ENCODE measurements at places on chromosomes 11 and 22. TPM values are rescaled to one million over a fixed set of nuclear protein-coding genes. Genes with fewer than 3 reads are reported as not detected.

FOLR3 gene
- 0.27 TPM for polyA plus RNA-seq

CUL5 gene
- 8.8 TPM for polyA plus RNA-seq

CARNS1 gene
- polyA plus RNA-seq = 0.32 TPM

ST14 gene
- not detected for polyA plus RNA-seq

DNA sequence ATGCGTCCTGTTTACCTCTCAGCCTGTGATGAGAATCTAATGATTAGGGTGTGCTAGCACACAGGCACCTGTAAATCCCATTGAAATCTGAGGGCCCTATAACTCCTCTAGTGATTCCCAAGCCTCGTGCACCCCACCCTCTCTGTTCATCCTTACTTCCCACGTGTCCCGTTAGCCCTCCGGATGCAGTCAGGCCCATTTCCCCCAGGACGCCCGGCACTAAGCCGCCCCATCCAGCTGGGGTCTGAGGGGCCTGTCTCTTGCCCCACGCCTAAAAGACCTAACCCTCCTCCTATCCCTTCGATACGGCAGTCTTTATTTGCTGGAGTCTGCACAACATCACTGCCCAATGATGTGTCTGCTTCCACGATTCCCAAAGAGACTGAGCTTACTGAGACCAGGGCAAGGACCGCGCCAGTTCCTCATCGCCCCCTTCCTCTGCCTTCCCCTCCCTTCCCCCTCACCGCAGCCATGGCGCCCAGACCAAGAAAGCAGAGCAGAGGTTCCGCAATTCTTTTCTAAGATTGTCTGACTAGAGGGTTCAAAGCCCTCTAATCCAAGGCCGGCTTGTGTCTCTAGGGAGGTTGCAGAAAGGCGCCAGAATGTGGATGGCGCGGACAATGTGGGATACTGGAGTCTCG, 1.1 kb upstream of the FADS2 start:
- peak overlapping the region; percentile 72 for H3K4me3 ChIP-seq
- H3K27me3 ChIP-seq = no peaks in the 10 kb centered on the region
- peaks cover 11% of the 10 kb centered on the region for H3K4me1 ChIP-seq
- H3K27ac ChIP-seq = peak overlapping the region; percentile 50
- DNase-seq = no peak

GRCh38 chr11:59221441-59221840, 8.7 kb upstream of the MPEG1 start:
- H3K27ac ChIP-seq = peak overlapping the region; percentile 89
- H3K36me3 ChIP-seq = no peaks in the 10 kb centered on the region
- H3K4me3 ChIP-seq = no peak overlapping the region
- peaks cover 29% of the 10 kb centered on the region for H3K4me1 ChIP-seq

DNA sequence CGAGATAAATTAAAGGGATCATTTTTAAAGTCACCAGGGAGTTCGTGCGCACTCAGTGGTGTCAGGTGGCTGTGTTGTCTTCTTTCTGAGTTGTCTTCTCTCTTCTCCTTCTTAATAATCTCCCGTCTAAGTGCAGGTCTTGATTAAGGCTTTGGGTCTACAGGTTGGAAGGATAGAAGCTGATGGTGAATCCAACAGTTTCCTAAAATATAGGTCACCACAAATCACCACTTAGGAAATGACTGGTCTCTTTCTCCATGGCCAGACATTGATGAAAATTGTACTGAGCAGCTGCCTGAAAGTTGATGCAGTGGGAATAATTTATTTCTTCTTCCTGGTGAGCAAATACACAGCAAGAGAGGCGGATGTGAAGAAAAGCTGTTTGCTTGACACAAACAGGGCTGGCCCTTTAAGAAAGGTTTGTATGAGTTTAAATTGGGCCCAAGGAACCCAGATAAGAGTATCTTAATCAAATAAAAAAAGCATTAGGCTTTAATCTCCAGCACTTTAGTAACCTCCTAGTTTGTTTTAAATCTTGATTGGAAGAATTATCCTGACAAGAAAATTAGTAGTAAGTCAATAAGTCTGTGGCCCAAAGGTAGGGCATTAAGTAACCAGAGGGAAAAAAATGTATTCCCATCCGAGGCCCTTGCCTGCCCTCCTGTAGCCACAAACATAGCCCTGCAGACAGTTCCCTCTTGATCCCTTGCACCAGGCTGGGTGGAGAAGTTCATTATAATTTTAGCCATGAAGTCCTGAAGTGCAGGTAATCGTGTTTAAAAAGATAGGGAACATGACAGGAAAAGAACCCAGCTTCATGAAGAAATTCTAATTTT, 245.8 kb downstream of the KIRREL3 start:
- no peaks in the 10 kb centered on the region for H3K27me3 ChIP-seq
- no peak for DNase-seq

DNA sequence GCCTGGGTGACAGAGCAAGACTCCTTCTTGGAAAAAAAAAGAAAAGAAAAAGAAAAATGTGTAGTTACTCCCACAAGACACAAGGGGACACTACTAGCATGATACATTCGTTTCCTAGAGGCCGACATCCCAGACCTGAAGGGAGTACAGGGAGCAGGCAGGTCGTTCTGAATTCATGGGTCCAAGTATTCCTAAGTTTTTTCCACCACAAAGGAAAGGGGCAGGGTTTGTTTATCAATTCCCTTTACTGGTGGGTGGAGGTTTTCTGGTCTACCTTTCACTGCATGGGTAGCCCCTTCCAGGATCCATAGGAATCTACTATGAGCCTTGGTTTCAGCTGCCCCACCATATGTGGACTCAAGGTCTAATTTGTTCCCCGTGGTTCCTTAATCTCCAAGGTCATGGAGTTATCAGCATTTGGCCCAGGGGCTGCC, 11.8 kb downstream of the TIGD3 start:
- H3K27ac ChIP-seq = no peak overlapping the region
- peaks cover 2% of the 10 kb centered on the region for H3K4me1 ChIP-seq
- peak; percentile 86 for DNase-seq
- no peaks in the 10 kb centered on the region for H3K36me3 ChIP-seq
- H3K27me3 ChIP-seq = no peaks in the 10 kb centered on the region
- no peak overlapping the region for H3K4me3 ChIP-seq

DNA sequence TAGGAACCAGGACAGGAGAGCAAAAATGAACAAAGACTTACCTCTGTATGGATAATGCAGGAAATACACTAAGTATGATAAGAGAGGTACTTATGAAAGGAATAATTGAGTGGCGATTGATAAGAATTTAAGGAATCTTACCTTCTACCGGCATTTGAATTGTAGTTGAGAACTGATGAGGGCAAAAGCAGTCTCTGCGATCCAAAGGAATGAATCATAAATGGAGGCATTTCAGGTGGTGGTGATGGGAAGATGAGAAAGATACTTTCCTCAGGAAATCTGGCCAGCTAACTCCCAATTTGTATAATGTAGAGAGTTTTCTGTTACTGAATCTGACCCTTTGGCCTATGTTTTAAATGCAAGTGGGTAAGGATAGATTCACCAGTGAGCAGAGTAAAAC, 71.9 kb upstream of the C11orf87 start:
- no peak overlapping the region for H3K27ac ChIP-seq
- H3K27me3 ChIP-seq = no peaks in the 10 kb centered on the region
- H3K36me3 ChIP-seq = no peaks in the 10 kb centered on the region
- H3K4me1 ChIP-seq = no peaks in the 10 kb centered on the region
- H3K4me3 ChIP-seq = no peak overlapping the region

- peaks cover 2% of the 10 kb centered on the region for H3K4me1 ChIP-seq
- H3K36me3 ChIP-seq = peaks cover under 1% of the 10 kb centered on the region
- no peaks in the 10 kb centered on the region for H3K27me3 ChIP-seq
Observed at GRCh38 chr22:42560781-42561180, 7.0 kb downstream of the SERHL2 start.

DNA sequence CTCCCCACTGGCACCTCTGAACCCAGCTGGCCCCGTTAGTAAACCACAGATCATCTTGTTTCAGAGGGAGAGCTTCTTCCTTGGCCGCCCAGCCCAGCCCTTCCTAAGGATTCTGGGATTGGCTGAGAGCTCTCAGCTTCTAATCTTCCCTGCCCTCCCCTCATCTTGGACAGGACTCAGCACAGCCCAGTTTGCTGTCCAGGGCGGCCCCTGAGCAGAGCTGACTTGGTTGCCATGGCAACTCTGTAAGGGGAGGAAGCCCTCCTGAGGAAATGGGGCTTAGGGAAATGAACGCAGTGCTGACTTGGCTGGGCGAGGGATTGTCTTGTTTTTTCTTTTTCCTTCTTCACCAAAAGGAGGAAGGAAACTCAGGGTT, 4.6 kb downstream of the APOL4 start:
- H3K36me3 ChIP-seq = no peaks in the 10 kb centered on the region
- no peak overlapping the region for H3K4me3 ChIP-seq
- DNase-seq = peak; percentile 70
- H3K27me3 ChIP-seq = no peaks in the 10 kb centered on the region

DNA sequence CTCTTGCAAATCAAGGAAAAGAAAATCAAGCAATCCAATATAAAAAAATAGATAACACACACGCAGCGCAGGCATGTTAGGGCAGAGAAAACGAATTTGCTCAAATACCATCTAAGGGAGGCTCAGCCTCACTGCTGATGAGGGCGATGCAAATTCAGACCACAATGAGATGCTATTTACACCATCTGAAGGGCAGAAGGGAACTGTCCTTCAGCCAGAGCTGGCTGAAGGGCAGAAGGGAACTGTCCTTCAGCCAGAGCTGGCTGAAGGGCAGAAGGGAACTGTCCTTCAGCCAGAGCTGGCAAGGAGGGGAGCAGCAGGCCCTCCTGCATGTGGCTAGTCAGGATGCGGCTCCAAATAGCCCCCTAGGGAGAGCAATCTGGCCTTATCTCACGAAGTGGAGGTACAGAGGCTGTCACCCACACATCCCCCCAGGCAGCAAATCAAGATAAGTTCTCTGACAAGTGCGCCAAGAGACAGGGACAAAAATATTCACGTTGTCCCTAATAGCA, 7.6 kb upstream of the SLC39A13 start:
- no peaks in the 10 kb centered on the region for H3K36me3 ChIP-seq
- DNase-seq = no peak
- H3K27ac ChIP-seq = no peak overlapping the region
- H3K4me3 ChIP-seq = no peak overlapping the region
- H3K4me1 ChIP-seq = peaks cover 8% of the 10 kb centered on the region
- H3K27me3 ChIP-seq = no peaks in the 10 kb centered on the region

DNA sequence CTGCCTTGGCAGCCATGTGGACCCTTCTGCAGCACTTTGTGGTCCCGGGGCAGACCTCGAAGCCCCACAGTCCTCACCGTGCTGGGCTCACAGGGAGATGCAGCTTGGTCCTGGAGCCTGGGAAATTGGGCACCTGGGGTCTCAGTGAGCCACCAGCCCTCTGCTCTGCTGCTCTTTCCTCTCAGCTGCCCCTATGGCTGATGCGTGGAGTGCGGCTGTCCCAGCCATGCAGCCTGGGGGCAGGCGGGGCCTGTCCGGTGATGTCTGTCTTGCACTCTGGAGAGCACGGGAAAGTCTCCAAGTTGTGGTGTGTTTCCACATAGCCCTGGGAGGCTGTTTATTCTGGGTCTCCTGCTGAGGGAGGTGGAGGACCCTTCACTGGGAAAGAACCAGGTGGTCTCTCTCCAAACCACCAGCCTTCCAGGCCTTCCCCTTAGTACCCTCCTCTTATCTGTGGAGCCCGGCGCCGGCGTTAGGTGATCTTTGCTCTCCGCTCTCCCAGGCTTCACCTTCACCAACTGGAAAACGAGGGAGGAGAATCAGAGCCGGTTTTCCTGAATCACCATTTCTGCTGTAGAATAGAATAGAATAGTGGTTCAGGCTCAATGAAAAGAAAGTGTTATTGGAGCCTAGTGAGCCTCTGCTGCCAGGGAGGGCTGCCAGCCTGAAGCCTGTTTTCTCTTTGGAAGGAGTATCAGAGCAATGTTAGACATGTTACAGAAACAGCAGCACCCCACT, 41.2 kb upstream of the GRAMD4 start:
- H3K4me1 ChIP-seq = peaks cover 16% of the 10 kb centered on the region
- peaks cover 11% of the 10 kb centered on the region for H3K27me3 ChIP-seq
- H3K27ac ChIP-seq = no peak overlapping the region
- H3K36me3 ChIP-seq = no peaks in the 10 kb centered on the region

DNA sequence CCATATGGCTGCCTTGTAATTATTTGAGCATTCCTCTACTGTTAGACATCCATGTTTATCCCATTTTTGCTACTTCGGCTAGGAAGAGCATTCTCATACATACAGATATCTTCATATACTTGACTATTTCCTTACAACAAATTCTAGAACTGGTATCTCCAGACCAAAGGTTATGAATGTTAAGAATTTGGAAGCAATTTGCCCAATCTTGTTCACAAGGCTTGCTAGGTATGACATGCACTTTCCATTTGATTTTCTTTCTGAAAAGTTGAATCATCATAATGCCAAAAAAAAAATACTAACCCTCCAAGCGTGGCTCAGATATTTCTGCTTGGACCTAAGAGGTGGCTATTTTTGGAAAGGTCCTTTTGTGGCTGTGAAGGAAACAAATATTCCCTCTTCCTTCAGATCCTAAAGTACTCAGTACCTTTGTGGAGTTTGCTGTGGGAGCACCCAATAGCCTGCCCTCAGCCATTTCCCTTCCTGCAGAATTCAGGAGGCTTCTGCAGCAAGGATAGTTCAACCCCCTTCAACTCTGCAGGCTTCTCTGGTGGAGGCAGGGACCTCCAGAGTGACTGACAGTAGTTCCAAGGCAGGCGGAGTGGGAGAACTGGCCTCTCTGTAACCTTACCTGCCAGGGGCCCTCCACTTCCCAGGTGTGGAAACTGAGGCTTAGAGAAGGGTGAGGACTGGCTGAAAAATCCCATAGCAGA, 22.0 kb upstream of the CPT1A start:
- H3K4me3 ChIP-seq = no peak overlapping the region
- no peak for DNase-seq

DNA sequence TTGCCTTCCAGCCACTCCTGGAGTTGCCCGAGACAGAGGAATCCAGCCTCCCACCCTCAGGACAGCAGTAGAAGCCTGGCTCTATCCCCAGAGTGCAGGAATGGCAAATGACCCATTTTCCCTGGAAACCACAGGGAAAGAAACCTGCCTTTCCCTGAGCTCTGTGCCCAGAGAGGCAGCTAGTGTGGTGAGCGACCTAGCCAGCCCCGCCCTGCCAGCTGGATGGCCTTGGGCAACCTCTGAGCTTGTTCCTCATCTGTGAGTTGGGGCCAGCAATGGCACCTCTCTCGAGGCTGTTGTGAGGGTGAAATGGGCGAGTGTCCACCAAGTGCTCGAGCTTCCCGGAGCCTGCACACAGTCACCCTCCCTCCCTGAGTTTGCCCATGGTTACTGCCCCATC, 3.7 kb downstream of the OMP start:
- no peaks in the 10 kb centered on the region for H3K27me3 ChIP-seq
- no peak overlapping the region for H3K4me3 ChIP-seq
- peaks cover 2% of the 10 kb centered on the region for H3K36me3 ChIP-seq

- H3K4me1 ChIP-seq = no peaks in the 10 kb centered on the region
- DNase-seq = no peak
- no peaks in the 10 kb centered on the region for H3K36me3 ChIP-seq
- no peak overlapping the region for H3K27ac ChIP-seq
- no peaks in the 10 kb centered on the region for H3K27me3 ChIP-seq
Observed at GRCh38 chr22:49512487-49513165, 315.0 kb downstream of the BRD1 start.

DNA sequence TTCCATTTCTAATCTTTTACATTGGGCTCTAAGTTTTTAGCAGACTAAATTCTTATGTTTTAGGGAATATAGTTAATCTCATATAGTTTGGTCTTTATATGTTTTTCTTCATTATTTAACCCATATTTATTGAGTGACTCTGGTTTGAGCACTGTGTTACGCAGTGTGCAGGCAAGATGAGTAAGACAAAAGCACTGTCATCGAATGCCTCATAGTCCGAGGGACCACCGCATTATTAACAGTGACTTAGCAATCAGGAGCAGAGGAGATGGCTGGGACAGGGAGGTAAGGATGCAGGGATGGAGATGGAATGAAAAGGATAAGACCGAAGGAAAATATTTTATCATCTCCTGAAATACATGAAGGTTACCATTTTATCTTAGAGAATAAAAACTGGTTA, 65.2 kb upstream of the CTSC start:
- H3K4me1 ChIP-seq = peaks cover 8% of the 10 kb centered on the region
- peak overlapping the region; percentile 83 for H3K27ac ChIP-seq
- no peaks in the 10 kb centered on the region for H3K27me3 ChIP-seq
- no peaks in the 10 kb centered on the region for H3K36me3 ChIP-seq
- H3K4me3 ChIP-seq = no peak overlapping the region

Measured in IMR-90 (cell line).